Inflammatory macrophage treated with lipopolysaccharide for 1 hour (primary cell): ENCODE measurements at places on chromosomes 3 and 15.

DNA sequence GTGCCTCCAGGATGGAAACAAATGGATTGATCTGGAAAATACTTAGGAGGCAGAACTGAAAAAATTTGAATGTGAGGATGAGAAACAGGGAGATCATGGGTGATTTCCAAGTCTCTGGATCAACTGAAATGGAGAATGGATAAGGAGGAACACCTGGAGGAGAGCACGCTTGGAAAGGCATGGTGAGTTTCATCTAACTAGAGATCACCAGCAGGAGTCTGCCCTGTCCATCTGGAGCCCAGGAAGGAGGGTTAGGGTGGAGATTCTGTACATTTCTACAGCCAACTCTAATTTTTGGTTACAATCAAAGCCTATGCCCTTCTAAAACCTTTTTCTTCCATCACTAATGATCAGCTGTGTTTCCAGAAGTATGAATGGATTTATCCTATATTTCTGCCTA lies 995.9 kb upstream of the CFAP20DC start:
- DNase-seq, result no peak

GRCh38 chr15:80059786-80060355 lies 395 bp downstream of the ZFAND6 start:
- DNase-seq, result no peak

DNA sequence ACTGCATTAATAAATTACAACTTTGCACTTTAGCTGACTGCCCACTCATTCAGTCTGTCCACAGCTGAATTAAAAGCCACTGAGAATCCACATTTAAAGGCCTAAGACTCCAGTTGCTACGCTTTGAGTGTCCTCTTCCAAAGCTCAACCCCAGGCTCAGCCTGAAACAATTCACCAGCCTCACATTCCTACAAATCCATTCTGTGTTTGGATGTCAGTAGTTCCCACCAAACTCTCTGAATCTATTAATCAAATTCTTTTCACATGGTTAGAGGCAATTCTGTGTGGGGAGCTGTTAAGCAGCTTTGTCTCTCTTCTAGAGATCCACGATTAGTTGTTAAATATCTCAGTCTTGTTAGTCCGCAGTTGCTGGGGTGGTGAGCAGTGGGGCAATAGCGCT lies 116.8 kb upstream of the UBE2E2 start:
- no peak for DNase-seq

DNA sequence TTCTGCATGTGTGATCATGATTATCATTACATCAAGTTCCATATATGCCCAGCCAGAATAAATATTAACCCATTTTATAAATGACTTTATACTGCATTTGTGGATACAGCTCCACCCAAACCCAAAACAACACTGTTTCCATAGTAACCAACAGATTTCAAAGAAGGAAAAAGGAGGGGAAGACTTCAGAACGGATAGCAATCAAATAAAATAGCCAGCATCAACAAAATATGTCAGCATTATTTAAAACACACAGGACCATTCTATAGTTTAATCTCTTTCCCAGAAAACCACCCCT lies 114.4 kb downstream of the FOXP1 start:
- no peak for DNase-seq

DNA sequence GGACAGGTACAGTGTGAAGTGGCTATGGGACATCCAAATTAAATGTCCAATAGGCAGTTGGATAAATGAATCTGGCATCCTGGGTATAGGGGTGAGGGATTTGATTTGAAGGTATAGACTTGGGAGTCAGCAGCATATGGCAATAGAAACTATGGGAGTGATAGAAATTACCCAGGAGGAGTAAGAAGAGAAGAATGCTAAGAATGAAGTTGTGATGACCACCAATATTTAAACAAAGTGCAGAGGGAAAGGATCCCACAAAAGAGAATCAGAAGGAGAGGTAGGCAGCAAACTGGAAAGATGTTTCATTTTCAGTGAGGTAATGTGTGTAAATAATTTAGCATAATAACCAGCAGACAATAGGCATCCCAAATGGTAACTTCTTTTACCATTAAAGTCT lies 13.8 kb upstream of the MSL2 start:
- DNase-seq, result no peak

- DNase-seq, result no peak
Measured at GRCh38 chr3:105933871-105934270, 65.1 kb upstream of the CBLB start.

DNA sequence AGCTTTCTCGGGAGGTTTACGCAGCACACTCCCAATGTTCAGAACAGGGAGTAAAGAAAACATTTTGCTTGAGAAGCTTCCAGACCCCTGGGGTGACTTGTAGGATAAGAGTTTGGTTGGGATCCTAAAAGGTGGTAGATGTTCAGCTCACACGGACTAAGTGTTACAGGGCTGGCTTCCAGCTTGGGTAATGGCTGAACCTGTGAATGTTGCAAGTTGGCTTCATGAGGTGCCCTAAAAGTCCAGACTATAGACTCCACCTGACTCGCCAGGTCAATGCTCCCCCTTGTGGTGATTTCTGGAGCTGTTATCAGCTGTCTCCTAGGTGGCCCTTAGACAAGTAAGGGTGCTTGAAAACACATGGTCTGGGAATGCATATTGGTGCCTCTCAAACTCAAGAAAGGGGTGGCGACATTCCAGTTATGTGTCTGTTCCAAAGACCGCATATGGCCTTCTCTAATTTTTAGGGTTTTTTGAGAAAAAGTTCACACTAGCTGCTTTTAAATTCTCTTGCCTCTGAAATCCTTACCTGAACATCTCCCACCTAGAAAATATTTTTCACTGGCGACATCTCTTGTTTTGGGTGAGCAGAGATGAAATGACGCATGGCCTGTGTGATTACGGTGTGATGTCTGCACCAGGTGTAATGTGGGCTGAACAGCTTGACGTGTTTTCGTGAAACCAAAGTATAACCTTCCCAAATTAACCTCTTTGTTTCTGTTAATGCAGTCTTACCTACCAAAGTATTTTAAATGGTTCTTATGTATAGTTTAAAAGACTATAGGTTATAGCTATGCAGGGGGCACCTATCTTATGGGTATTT lies 175.7 kb upstream of the KBTBD8 start:
- peak; percentile 49 for DNase-seq

GRCh38 chr3:107574650-107575049 lies 51.9 kb downstream of the BBX start:
- peak; percentile 75 for DNase-seq

DNA sequence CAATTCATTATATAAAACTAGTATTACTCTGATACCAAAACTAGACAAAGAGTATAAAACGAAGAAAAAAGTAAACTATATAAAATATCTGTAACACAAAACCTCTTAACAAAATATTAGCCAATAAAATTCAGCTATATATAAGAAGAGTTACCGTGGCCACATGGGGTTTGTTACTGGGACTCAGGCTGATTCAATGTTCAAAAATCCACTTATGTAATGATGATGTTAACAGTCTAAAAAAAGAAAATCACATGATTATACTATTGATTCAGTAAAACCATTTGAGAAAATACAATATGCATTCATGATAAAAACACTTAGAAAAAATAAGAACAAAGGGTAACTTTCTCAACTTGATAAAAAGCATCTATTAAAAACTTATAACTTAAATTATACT lies 18.3 kb downstream of the P2RY1 start:
- no peak for DNase-seq

- DNase-seq, result no peak
Measured at GRCh38 chr3:134666466-134666865, 15.6 kb upstream of the KY start.

- no peak for DNase-seq
Measured at GRCh38 chr3:127079211-127079610, 96.3 kb downstream of the PLXNA1 start.

DNA sequence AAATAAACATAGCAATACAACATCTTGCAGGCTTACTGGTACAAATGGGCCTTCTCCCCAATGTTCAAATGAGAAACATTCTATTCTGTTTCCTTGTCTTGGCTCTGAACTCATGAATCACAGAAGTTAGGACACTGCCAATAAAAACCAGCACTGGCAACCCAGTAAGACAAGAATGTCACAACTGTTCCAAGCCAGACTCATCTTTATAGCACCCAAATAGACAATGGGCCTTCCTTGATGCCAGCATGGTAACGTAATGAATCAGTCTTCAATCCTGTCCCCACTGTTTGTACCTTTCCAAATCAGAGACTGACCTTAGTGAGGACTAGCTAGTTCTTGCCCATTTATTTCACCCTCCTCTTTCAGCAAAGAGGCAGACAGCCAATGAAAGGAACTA lies 14.1 kb upstream of the RPS17 start:
- DNase-seq, result no peak

- no peak for DNase-seq
Measured at GRCh38 chr15:68376447-68377060, 55.4 kb downstream of the ITGA11 start.

DNA sequence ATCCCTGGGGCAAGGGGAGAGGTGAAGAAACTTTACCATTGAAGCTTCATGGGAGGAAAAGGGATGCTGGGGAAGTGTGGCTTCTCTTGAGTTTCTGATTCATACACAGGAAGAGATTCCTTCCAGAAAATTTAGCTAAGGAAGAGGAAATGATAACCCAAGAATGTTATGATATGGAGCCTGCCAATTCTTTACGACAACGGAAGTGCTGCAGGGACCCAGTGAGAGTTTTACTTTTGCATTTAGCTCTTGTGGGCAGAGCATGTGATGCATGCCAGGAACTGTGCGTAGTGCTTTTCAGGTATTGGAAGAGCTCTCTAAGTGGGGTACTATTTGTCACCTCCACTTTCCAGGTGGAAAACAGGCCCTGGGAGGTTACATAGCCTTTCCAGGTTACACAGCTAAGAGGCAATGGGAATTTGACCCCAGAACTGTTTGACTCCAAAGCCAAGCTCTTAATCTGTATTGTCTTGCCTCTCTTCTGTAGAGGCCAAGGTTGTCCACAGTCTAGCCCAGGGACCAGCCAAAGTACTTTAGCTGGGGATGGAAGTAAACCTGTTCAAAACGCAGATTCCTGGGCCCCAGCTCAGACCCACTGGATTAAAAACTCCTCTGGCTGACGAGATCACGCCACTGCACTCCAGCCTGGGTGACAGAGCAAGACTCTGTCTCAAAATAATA lies 23.0 kb downstream of the CMTM7 start:
- peak; percentile 43 for DNase-seq

GRCh38 chr3:22007368-22007767 lies 256.4 kb upstream of the ZNF385D start:
- DNase-seq, result no peak

GRCh38 chr3:51712963-51713362 lies 6.1 kb downstream of the GRM2 start:
- no peak for DNase-seq

DNA sequence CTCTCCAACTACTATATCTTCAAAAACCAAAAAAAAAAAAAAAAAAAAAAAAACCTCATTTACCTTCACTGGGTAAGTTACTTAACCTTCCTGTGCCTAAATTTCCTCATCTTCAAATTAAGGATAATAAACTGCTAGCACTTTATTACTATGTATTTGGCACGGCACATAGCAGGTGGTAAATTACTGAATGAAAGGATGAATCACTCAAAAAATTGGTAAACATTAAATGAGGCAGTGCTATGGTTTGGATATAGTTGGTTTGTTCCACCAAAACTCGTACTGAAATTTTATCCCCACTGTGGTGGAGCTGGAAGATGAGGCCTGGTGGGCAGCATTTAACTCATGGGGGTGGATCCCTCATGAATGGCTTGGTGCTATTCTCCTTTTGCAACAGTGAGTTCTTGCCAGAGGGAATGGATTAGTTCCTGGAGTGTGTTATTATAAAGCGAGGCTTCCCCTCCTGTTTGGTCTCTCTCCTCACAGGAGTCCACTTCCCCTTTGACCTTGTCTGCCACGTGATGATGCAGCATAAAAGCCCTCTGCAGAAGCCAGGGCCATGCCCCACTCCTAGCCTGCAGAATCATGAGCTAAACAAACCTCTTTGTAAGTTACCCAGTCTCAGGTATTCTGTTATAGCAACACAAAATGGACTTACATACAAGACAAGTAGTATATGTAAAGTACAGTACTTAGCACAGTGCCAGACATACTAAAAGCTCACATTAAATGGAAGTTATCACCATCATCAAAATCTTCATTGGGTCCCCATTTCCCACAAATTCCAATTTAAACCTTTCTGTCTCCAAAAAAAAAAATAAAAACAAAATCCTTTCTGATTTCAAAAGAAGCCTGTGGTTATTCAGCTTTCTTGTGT lies 20.6 kb downstream of the DCUN1D1 start:
- no peak for DNase-seq

GRCh38 chr3:193932136-193932535 lies 203.8 kb upstream of the HES1 start:
- DNase-seq, result no peak

- DNase-seq, result no peak
Measured at GRCh38 chr15:92749946-92750345, 94.4 kb upstream of the FAM174B start.

GRCh38 chr3:72082186-72082715 lies 297.3 kb upstream of the PROK2 start:
- peak; percentile 97 for DNase-seq

DNA sequence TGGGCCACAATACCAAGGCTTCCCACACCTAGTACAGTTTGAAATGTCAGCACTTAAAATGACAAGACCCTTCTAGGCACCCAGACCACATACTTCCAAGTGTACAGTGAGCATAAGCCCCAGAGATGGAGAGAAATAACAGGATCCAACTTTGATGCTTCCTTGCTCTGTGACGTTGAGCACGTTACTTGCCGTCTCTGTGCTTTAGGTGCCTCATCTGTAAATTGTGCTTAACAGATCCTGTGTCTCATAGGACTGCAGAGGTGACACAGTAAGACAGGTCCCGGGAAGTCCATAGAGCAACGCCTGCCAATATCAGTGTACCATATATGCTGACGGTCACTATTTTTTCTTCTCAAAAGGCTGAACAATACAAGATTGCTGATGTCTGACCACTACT lies 59.1 kb downstream of the LRIG1 start:
- DNase-seq, result no peak

DNA sequence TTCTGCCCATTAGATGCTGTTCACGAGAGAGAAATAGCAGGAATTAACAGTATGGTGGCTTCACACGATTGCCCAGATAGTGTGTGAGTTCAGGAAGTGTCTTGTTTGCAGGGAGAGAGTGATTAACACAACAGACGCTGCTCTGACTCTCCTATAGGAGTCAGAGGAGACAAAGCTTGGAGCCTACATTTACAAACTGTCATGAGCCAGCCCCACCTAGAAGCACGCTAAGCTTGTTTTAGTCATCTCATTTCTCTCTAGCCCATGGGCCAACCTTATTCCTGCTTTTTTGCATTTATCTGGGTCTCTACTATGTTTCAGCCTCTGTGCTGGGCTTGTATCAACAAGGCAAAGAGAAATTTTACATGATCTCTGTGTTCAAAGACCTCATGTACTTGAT lies 128.3 kb upstream of the BFSP2 start:
- no peak for DNase-seq

DNA sequence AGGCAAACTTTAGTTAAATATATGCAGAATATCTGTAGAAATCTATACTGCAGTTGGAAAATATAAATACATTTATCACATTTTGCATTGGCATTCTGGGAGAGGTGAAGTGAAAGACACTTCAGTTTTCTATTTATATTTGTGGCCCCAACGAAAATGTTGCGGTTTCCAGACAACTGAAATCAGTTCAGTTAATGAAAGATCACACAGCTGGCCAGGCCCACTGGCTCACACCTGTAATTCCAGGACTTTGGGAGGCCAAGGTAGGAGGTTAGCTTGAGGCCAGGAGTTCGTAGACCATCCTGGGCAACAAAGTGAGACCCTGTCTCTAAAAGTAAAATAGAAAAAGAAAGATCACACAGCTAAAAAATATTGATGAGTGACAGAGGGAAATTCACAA lies 11.9 kb upstream of the CLASP2 start:
- DNase-seq, result no peak

GRCh38 chr3:139318431-139318816 lies 25.4 kb upstream of the MRPS22 start:
- DNase-seq, result no peak
